ENCODE measurements at places on chromosomes 5 and 9.

GRCh38 chr5:77180167-77181081, 30.1 kb upstream of the PDE8B start:
- no peak for DNase-seq

- no peak for DNase-seq
Observed at GRCh38 chr5:146388386-146388785, 49.7 kb downstream of the POU4F3 start.

- no peak for DNase-seq
Observed at GRCh38 chr5:1278216-1278615, 16.7 kb downstream of the TERT start.

DNA sequence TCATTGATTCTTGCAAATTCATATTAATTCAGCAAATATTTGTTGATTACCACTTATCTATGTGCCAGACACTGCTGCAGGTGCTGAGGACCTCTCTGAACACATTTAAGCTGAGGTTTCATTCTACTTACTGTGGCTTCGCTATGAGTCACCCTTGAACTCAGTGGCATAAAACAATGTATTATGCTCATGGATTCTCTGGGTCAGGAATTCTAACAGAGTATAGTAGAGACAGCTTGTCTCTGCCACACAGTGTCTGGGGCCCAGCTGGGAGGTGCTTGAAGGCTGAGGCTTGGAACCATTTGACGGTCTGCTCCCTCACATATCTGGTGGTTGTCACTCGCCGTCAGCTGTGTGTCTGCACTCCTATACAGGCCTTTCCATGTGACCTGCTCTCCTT, 124.3 kb upstream of the NR3C1 start:
- no peak for DNase-seq

- no peak for DNase-seq
Observed at GRCh38 chr5:163165277-163165676, 272.1 kb upstream of the CCNG1 start.

- DNase-seq, result no peak
Observed at GRCh38 chr5:150515446-150515845, 7.5 kb downstream of the NDST1 start.

GRCh38 chr9:7794196-7794595, 5.4 kb downstream of the DMAC1 start:
- no peak for DNase-seq

- no peak for DNase-seq
Observed at GRCh38 chr9:4038182-4038723, 261.6 kb downstream of the GLIS3 start.

DNA sequence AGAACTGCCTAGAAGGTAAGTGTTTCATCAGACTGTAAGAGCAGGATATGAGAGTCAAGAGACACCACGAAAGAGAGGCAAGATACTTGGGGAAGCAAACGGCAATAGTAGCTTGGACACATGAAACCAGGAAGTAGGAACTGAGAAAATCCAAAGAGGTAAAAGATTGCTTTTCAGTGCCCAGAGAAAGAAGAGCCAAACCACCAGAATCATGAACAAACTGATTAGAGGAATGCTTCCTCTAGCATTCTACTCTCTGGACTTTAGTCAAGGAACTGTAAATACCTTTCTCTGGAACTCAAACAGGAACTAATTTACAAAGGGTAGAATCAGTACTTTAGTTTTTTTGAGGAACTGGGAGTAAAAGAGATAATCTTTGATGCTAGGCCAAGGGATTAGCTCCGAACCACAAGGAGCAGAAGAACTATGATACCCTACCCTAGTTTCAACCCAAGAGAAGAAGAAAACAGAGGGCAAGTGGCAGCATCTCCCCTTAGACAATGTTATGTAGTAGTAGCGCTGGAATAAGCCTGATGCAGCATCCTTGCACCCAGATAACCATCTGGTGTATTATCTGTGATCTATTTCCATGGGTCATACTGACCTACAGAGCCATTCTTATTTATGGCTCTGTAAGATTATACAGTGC, 41.3 kb downstream of the EFCAB9 start:
- no peak for DNase-seq

DNA sequence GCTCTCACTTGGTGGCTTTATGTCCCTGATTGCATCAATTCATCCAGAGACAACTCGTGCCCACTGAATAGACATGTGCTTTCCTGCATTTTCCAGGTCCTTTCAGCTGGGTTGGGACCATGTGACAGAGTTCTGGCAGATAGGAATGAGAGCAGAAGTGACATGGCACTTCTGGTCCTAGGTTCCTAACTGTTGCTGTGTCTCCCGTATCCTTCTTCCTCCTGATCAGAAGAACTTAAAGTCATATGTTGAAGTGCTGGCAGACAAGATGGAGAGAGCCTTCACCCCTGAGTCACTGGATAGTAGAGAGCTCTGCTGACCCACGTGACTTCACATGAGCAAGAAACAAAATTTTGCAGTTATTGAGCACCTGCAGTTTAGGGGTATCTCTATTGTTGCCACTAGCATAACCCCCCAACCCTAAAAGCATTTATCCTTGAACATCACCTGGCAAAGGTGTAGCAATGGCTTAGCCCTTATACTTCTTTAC, 80.0 kb downstream of the NREP start:
- no peak for DNase-seq

GRCh38 chr9:132311978-132312377, 42.8 kb downstream of the SETX start:
- DNase-seq, result no peak

DNA sequence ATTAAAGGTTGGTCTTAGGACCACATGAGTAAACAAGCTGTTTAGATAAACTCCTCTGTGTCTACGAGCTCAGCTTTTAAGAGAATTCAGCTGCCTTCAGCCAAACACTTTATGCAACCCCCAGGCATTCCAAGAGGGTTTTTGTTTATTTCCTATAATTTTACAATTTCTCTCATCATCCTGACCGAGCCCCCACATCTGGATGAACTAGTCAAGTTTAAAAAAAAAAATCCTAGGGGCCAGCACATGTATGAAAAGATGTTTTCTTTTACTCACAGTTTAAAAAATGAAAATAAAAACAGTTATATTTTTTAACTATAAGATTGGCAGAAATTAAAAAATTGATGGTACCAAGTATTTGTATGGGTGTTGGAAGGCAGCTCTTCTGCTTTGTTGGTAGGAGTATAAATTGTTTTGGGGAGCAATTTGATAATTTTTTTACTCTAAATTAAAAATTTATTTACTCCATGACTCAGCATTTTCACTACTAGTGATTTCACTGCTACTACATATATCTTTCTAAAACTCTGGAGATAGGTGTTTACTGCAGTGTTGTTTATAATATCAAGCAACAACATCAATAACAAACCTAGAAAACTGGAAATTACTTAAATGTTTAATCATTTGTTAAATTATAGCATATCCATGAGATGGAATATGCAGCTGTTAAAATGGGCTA, 18.1 kb downstream of the YTHDC2 start:
- no peak for DNase-seq

GRCh38 chr5:537621-538071, 13.4 kb upstream of the SLC9A3 start:
- no peak for DNase-seq

- peak; percentile 64 for DNase-seq
Observed at GRCh38 chr5:149442563-149443182, 63.6 kb upstream of the IL17B start.

DNA sequence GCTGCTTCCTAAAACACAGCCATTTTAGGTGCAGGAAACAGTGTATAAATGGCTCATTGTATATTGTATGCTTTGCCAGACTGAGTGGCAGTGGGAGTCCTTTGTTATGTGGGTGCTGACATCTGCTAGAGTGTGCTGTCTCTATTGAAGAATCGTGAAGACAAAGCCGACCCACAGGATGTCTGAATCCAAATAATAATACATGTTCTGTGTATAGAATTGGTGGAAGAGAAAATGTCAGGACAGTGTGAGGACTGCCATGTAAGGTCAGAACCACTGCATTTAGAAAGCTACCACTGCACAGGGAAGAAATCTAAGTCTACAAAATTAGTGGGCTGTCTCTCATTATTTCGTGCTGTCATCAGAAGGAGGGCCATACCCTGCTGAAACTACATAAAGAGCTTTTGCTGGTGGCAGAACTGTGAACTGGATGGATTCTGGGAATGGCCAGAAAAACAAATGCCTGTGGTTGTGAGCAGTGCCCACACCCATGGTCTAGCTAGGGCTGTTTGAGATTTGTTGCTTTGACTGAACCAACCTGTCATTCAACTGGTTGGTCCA, 2.5 kb downstream of the IL7R start:
- peak; percentile 44 for DNase-seq

GRCh38 chr9:30348904-30349303, 2035.5 kb upstream of the ACO1 start:
- no peak for DNase-seq

DNA sequence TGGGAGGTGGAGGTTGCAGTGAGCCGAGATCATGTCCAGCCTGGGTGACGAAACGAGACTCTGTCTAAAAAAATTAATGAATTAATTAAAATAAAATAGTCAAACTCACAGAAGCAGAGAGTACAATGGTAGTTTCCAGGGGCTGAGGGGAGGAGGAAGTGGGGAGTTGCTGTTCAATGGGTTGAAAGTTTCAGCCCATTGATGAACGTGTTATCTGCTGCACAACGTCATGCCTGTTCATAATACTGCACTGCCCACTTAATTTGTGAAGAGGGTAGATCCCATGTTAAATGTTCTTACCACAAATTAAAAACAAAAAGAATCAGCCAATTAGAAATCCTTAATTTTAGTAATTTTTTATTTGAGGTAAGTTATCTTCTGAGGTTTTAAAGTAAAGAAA, 16.4 kb upstream of the RUFY1 start:
- DNase-seq, result no peak

GRCh38 chr9:79080536-79080935, 491.2 kb upstream of the TLE4 start:
- no peak for DNase-seq

DNA sequence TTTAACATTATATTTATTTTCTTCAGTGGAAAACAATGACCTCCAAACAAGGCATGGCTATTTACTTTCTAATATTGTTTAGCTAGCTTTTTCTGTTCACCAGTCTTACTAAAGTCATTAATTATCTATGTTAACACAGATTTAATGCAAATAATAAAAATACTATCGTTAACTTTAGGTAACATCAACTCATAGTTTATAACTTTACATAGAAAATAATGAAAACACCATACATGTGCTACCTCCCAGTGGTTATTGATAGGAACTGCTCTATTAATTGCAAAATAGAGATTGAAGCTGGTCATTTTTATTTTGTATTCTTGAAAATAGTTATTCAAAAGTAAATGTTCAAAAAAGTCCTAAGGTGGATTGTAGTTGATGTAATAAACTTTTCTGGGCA, 78.3 kb upstream of the HCN1 start:
- no peak for DNase-seq

DNA sequence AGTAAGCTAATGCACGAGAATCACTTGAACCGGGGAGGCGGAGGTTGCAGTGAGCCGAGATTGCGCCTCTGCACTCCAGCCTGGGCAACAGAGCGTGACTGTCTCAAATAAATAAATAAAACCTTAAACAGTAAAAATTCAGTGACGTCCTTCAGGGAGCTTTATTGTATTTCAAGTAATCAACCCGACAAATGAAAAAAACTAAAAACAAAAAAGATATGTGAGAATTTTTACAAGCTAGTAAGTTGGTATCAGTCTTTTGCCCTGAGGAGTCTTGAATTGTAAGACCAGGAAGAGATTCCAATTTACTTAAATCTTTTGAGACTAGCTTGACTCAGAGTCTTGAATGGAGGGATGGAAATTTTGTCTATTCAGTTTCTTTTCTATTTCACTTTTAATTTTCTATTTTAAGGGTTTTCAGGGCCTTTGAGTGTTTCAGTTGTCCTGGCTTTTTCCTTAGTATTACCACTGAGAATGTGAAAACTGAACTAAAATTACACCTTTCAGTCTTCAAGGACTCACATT, 126.0 kb upstream of the DHFR start:
- no peak for DNase-seq

GRCh38 chr5:103094737-103095136, 25.2 kb downstream of the GIN1 start:
- DNase-seq, result no peak

- DNase-seq, result peak; percentile 50
Observed at GRCh38 chr5:180605554-180606214, 14.4 kb upstream of the SCGB3A1 start.

DNA sequence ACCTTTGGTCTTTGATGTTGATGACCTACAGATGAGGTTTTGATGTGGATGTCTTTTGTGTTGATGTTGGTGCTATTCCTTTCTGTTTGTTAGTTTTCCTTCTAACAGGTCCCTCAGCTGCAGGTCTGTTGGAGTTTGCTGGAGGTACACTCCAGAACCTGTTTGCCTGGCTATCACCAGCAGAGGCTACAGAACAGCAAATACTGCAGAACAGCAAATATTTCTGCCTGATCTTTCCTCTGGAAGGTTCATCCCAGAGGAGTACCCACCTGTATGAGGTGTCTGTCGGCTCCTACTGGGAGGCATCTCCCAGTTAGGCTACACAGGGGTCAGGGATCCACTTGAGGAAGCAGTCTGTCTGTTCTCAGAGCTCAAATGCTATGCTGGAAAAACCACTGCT, 694.5 kb upstream of the CDH6 start:
- DNase-seq, result no peak

- no peak for DNase-seq
Observed at GRCh38 chr9:128385496-128386460, 14.6 kb downstream of the URM1 start.

- no peak for DNase-seq
Observed at GRCh38 chr5:178080618-178081410, 32.5 kb upstream of the N4BP3 start.

DNA sequence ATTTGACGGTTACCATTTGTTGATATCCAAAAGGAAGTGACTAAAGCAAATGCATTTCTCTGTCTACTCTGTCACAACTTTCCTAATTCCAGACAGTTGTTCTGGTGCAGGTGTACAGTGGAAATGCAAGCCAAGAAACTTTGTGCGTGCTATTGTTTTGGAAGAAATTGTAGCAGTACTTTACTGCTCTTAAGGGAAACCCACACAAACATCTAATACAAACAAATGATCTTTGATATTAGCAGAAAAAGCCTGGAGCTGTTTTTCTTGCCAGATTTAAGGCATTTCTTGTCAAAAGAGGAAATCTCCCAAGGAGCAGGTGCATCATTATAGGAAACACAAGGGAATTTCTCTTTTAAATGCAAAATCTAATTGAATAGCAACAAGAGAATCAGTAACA, 2.0 kb downstream of the SNCAIP start:
- no peak for DNase-seq

DNA sequence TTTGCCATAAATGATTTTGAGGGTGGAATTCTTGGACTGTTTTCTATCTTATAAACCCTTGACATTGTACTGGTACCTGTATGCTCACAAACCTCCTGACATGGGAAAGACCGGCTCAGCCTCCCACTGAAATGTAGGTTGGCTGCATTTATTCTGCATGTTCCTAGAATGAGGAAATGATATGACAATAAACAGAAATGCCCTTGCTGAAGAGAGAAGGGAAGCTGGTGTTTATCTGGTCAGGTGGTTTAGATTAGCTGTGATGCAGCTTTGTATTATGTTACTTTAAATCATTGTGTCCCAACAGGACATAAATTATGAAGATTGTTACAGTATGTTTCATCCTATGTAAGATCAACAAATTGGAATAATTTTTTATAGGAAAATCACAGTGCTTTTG, 23.1 kb upstream of the CATSPER3 start:
- DNase-seq, result no peak

- DNase-seq, result no peak
Observed at GRCh38 chr9:27856054-27856453, 282.8 kb upstream of the C9orf72 start.

GRCh38 chr5:32848681-32849080, 137.6 kb downstream of the NPR3 start:
- no peak for DNase-seq
